ENCODE measurements at places on chromosomes 16 and 17.

- DNase-seq, result no peak
Measured at GRCh38 chr17:81435652-81436293, 40.5 kb downstream of the BAHCC1 start.

DNA sequence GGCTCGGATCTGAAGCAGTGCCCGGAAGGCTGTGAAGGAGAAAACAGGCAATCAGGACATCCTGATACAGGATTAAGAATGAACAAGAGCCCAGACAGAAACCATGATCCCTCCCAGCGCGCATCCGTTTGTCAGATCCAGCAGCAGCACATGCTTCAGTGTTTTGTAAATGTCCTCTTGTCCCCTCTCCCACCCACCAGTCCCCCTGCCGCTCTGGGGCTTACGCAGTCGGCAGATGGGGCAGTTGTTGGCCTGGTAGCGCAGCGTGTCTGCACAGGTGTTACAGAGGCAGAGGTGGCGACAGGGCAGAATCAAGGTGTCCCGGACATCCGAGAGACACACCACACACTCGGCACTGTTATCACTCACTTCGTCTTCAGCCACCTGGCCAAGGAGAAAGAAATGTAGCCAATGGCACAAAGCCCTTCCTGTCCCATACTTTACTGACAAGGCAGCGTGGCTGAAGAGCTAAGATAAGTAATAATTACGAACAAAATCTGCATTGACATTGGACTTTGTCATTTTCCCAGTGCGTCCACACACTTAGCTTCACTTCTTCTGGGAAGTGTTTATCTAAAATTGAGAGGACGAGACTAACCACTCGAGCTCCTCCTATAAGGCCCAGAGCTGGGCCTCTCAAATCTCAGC, 20.7 kb upstream of the FOXJ1 start:
- DNase-seq, result no peak

- DNase-seq, result no peak
Measured at GRCh38 chr16:22007509-22008214, at the start of gene MOSMO. Gene MOSMO, plus strand, starts transcription at chr16:22008111. Its CDS starts 191 bp downstream, at chr16:22008302.

DNA sequence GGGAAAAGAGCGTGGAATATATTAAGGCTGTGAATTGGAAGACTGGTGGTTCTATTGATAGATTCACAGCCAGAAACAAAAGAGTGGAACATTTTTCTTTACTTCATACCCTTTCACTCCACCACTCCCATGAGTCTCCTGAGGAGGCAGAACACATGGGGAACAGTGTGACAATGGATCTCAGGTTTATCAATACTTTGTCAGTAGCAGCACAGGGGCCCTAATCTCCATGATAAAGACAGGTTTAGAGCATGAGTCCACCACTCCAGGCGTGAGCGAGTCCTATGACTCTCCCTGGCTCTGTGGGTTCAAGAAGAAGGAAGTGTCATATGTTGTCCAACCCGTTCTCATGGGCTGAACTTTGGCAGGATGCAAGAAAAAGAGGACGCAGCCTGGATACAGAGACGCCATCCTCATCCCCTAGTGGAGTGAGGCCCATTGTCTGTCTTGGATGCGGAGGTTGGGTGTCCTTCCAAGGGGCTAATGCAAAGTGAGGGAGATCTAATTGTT, 361.2 kb downstream of the TMEM114 start:
- no peak for DNase-seq

DNA sequence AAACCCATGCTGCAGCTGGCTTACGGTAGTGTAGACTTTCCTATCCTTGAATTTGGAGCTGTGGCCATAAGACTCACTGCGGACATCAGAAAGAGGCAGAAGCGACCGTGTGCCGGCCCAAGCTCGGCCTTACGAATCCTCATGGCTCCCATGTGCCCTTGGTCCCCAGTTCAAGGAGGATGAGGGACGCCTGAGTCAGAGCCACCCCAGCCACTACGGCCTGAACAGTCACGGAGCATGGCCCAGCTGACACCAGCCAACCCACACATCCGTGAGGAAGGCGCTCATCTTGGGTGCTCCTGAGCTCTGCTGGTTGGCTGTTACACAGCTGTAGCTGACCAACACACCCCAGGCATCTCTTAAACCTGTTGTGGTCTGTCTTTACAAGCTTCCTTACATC, 44.0 kb downstream of the ZCCHC14 start:
- no peak for DNase-seq

- no peak for DNase-seq
Measured at GRCh38 chr17:1744551-1745512, 2.2 kb downstream of the SERPINF2 start.

DNA sequence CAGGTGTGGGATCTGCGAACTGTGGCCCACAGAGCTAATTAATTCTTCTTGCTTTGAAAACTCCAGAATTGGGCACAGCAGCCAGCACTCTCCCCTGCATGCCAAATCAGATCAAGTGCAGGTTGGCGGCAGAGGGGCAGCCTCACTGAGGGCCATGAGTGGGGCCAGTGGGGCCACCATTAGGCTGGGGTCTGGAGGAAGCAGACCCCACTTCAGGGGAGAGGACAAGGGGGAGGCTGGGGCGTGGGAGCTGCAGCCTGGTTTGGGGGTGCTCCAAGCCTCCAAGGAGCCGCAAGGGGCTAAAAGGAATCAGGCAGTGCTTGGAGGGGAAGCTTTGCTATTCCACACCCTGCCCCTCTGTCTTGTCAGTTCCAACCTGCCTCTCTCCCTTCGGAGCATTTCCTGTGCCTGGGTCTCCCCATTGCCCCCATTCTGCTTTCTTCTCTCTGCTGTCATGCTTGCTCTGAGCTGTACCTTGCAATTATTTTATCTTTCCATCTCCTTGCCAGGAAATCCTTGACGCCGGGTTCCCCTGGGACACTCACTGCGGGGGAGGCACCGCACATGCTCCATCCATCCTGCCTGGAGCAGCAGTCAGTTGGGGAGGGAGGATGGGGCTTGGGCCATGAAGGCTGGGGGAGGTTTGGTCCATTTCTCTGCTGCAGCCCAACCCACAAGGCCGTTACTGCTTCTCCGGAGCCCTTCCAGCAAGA, 3.3 kb upstream of the ABCC3 start:
- no peak for DNase-seq

- no peak for DNase-seq
Measured at GRCh38 chr17:58513267-58513964, 1.0 kb downstream of the MTMR4 start.

GRCh38 chr16:82111944-82112343, 58.1 kb downstream of the MPHOSPH6 start:
- DNase-seq, result no peak

- DNase-seq, result no peak
Measured at GRCh38 chr17:29757788-29758187, 135.1 kb upstream of the CORO6 start.

DNA sequence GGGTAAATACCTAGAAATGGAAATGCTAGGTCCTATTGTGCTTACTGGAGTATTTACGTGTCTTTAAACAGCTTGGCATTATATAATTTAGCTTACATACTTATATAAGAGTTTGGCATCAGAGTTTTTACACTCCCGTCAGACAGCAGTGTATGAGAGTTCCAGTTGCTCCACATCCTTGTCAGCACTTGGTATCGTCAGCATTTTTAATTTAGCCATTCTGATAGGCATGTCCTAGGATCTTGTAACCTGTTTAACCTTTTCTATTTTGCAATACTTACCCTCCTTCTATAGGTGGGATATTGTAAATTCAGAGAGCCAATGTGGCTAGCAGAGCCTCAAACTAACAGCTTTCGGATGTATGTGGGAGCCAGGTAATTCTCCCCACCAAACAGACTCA, 228.3 kb upstream of the EEF2KMT start:
- DNase-seq, result no peak

GRCh38 chr16:89847940-89848297, 19.6 kb downstream of the SPIRE2 start:
- no peak for DNase-seq

DNA sequence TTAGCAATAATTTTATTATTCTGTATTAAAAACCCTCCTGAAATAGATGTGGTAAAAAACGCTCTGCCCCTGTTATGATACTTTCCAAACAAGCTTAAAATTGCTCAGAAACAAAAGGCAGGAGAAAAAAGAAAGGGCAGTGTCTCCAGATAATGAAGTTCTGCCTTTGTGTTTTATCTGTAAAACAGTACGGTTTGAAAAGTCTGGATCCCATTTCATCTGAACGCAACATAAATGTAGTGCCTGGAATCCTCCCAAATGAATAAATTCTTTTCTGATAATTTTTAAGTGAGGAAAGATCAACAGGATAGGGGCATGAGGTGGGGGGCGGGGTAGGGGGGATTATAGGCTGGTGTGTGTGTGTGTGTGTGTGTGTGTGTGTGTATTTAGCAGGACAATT, 87.5 kb upstream of the SOX9 start:
- no peak for DNase-seq

- DNase-seq, result no peak
Measured at GRCh38 chr17:68080411-68081150, 45.0 kb downstream of the KPNA2 start.

DNA sequence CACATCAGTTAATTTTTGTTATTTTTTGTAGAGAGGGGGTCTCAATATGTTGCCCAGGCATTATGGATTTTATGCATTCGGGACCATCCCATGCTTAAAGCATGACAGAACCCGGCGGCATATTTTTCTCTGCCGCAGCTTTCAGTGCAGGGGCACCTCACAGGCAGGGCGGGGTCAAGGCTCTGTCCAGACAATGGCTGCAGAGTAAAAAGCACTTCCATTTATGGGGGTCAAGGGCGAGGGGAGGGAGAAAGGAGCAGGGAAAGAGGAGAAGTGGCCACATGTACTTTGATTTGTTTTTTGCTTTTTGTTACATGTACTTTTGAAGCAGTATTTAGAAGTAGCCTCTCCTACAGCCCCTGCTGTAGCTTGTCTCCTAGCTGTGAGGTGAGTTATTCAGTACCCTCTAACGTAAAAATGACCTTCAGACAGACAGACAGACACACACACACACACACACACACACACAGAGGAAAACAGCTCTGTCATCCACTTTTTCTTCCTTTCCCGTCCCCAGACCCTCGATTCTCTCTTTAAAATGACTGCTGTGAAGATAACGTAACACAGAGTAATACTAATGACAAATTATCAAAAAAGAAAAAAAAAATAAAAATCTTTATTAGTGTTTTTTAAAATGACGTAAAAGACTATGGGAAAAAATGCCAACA, 856 bp upstream of the SCPEP1 start:
- DNase-seq, result no peak

- peak; percentile 47 for DNase-seq
Measured at GRCh38 chr16:14286368-14287230, 215.5 kb downstream of the MRTFB start.

DNA sequence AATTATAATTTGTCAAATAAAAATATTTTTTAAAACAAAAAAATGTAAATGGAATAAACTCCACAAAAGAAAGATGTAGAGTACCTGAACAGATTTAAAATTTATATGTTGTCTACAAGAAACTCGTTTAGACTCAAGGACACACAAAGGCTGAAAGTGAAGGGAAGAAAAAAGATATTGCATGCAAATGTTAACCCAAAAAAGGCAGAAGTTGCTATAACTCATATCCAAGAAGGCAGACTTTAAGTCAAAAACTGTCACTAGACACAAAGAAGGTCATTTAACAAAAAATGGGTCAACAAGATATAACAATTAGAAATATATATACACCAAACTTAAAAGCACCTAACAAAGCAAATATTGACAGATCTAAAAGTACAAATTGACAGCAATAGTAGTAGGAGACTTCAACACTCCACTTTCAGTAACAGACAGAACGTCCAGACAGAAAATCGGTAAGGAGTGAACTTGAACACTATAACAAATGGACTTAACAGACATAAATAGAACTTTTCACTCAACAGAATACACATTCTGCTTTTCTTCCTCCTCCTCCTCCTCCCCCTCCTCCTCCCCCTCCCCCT, 40.8 kb upstream of the MYLK3 start:
- DNase-seq, result no peak

DNA sequence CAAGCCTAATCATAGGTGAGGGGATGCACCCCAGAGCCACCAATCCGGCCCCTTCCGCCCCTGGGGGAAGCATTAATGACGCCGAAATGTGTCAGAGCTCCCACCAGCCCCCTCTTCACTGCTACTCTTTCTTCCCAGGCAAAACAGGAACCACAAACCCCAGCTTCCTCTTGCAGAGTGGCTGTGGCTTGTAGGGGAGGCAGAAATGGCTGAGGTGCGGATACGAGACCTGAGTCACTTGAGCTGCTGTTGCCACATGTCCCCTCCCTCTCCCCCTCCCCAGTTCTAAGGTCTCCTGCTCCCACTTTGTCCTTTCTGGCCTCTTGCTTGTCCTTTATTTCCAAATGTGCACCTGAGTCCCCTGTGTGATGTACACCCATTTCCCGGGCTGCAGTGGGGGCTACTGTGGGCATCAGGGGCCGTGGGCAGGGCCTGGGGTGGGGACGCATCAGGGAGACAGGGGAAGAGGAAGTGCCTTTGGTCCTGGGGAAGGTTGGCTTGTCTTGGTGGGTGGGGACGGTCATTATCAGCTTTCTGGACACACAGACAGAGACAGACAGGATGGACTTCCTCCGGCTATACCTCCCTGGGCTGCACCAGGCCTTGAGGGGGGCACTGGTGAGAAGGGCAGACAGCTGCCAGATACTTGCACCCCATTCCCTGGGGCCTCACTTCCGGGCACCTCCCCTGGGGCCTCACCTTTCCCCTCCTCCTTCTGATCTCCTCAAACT, at the start of gene APOBR:
APOBR (plus strand) TSS at position 523 of the 731 bp plus-strand sequence; CDS start at position 562, 39 bp downstream.
- no peak for DNase-seq

All from retinal pigment epithelial cell (primary cell).